ENCODE measurements at places on chromosomes 11 and 22. TPM values are rescaled to one million over a fixed set of nuclear protein-coding genes. Genes with fewer than 3 reads are reported as not detected.

OR2AG2 gene
- 0.03 TPM for polyA plus RNA-seq

NCR3LG1 gene
- polyA plus RNA-seq: 3.5 TPM

POU2F3 gene
- 0.08 TPM for polyA plus RNA-seq

OR52I1 gene
- not detected for polyA plus RNA-seq

RTN4R gene
- 1.5 TPM for polyA plus RNA-seq

FOSL1 gene
- polyA plus RNA-seq: 1.0 TPM

SHANK3 gene
- 9.8 TPM for polyA plus RNA-seq

GGTLC2 gene
- not detected for polyA plus RNA-seq

MACROD1 gene
- polyA plus RNA-seq: 21.1 TPM

PHLDA2 gene
- polyA plus RNA-seq: 4.4 TPM

OR8K1 gene
- polyA plus RNA-seq: not detected

PTGDR2 gene
- polyA plus RNA-seq: 0.07 TPM

OOSP4B gene
- 0.70 TPM for polyA plus RNA-seq

FZD4 gene
- 15.0 TPM for polyA plus RNA-seq

SCN4B gene
- polyA plus RNA-seq: 0.50 TPM

PLAAT5 gene
- polyA plus RNA-seq: 35.0 TPM

RGL4 gene
- polyA plus RNA-seq: 0.31 TPM

CLMP gene
- polyA plus RNA-seq: 11.9 TPM
